ENCODE measurements at places on chromosomes 5 and 9. TPM values are rescaled to one million over a fixed set of nuclear protein-coding genes. Genes with fewer than 3 reads are reported as not detected.

STRBP gene
- total RNA-seq, result 84.8 TPM

SPINK13 gene
- total RNA-seq, result not detected

TLX3 gene
- not detected for total RNA-seq

BTNL3 gene
- total RNA-seq, result not detected

RORB gene
- 42.8 TPM for total RNA-seq

MYOZ3 gene
- total RNA-seq, result 3.7 TPM

GFI1B gene
- total RNA-seq, result 0.41 TPM

ALDH1B1 gene
- total RNA-seq, result 11.0 TPM

MARCOL gene
- total RNA-seq, result not detected

PTGDS gene
- total RNA-seq, result 61.1 TPM

GPR151 gene
- total RNA-seq, result 0.41 TPM

ZDHHC21 gene
- total RNA-seq, result 53.4 TPM

TRPM6 gene
- 1.6 TPM for total RNA-seq

TRIM52 gene
- 9.8 TPM for total RNA-seq

C5orf34 gene
- total RNA-seq, result 6.1 TPM

HBEGF gene
- 12.6 TPM for total RNA-seq

ZBED3 gene
- 1.6 TPM for total RNA-seq

KCNV2 gene
- total RNA-seq, result not detected

SNCAIP gene
- total RNA-seq, result 37.9 TPM

ZNF883 gene
- total RNA-seq, result 28.1 TPM

LURAP1L gene
- 1.6 TPM for total RNA-seq

PCDHA8 gene
- total RNA-seq, result 8.2 TPM

ARSI gene
- 0.41 TPM for total RNA-seq

LCNL1 gene
- 0.82 TPM for total RNA-seq

SPATA31C1 gene
- not detected for total RNA-seq

NDST1 gene
- 16.3 TPM for total RNA-seq

INSL4 gene
- not detected for total RNA-seq

STPG3 gene
- total RNA-seq, result not detected
